ENCODE measurements at places on chromosomes 1 and 21. TPM values are rescaled to one million over a fixed set of nuclear protein-coding genes. Genes with fewer than 3 reads are reported as not detected.

The MACO1 gene
- total RNA-seq, result 21.2 TPM

The CDA gene
- not detected for total RNA-seq

The PRELP gene
- not detected for total RNA-seq

The PTPRU gene
- total RNA-seq, result 0.15 TPM

The GBP6 gene
- 0.12 TPM for total RNA-seq

The HSD11B1 gene
- total RNA-seq, result not detected

The OR2T11 gene
- total RNA-seq, result 4.9 TPM

The LCE1A gene
- not detected for total RNA-seq

The LENEP gene
- 2.0 TPM for total RNA-seq

The PDE4B gene
- total RNA-seq, result 242 TPM

The NUP210L gene
- total RNA-seq, result 0.15 TPM

The RGS8 gene
- total RNA-seq, result not detected

The UBE2J2 gene
- 120 TPM for total RNA-seq

DNA sequence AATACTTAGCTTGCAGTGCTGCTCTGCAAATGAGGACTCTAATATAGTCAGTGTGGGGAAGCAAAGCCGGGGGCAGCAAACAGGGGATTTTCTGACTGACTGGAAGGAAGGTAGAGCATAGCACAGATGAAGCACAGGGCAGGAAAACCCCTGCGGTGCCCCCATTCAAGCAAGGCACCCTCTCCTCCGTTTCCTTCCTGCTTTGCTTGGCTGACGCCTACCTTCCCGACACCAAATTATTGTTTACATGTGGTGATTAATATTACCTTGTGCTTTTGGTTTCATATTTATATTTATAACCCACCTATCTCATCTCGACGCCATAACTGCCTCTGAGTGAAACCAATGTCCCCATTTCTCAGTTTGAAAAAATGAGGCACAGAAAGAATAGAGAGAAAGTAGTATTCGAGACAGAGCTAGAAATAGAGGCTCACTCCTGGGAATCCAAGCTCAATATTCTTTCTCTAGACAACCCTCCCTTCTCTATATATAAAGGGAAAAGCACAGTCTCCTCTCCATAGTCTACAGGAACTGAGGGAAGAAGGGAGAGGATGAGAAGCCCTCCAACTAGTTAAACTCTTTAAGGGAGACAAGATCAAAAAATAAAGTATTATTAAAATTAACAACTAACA, 41.3 kb downstream of the PIK3C2B start:
- DNase-seq, result peak; percentile 94
- H3K4me1 ChIP-seq, result peaks cover 90% of the 10 kb centered on the region
- no peaks in the 10 kb centered on the region for H3K27me3 ChIP-seq

GRCh38 chr1:99646868-99647267, 955 bp downstream of the PALMD start:
- H3K27ac ChIP-seq, result no peak overlapping the region
- H3K4me3 ChIP-seq, result no peak overlapping the region
- DNase-seq, result no peak
- no peaks in the 10 kb centered on the region for H3K36me3 ChIP-seq
- H3K27me3 ChIP-seq, result peaks cover 4% of the 10 kb centered on the region

GRCh38 chr1:53455364-53455991, 3.7 kb upstream of the DMRTB1 start:
- no peak overlapping the region for H3K27ac ChIP-seq
- H3K4me3 ChIP-seq, result no peak overlapping the region
- H3K27me3 ChIP-seq, result no peaks in the 10 kb centered on the region

GRCh38 chr21:17386498-17386897, 126.3 kb upstream of the CXADR start:
- no peaks in the 10 kb centered on the region for H3K4me1 ChIP-seq
- DNase-seq, result no peak
- H3K4me3 ChIP-seq, result no peak overlapping the region
- H3K27ac ChIP-seq, result no peak overlapping the region
- H3K36me3 ChIP-seq, result no peaks in the 10 kb centered on the region

- no peak overlapping the region for H3K4me3 ChIP-seq
- no peaks in the 10 kb centered on the region for H3K36me3 ChIP-seq
- H3K27ac ChIP-seq, result no peak overlapping the region
- DNase-seq, result no peak
- H3K27me3 ChIP-seq, result no peaks in the 10 kb centered on the region
These were observed 5.7 kb downstream of the TNNT2 start for GRCh38 chr1:201371792-201372191.

- H3K27me3 ChIP-seq, result no peaks in the 10 kb centered on the region
- H3K4me3 ChIP-seq, result peak overlapping the region; percentile 13
- peak overlapping the region; percentile 57 for H3K27ac ChIP-seq
- DNase-seq, result peak; percentile 60
- H3K4me1 ChIP-seq, result peaks cover 29% of the 10 kb centered on the region
- no peaks in the 10 kb centered on the region for H3K36me3 ChIP-seq
These were observed 60.0 kb upstream of the HMCN1 start for GRCh38 chr1:185674201-185674600.

GRCh38 chr1:6200188-6200809, 904 bp upstream of the RPL22 start:
- H3K36me3 ChIP-seq, result no peaks in the 10 kb centered on the region
- no peaks in the 10 kb centered on the region for H3K27me3 ChIP-seq
- H3K4me3 ChIP-seq, result peak overlapping the region; percentile 99
- no peak for DNase-seq
- H3K4me1 ChIP-seq, result peaks cover 30% of the 10 kb centered on the region
- peak overlapping the region; percentile 39 for H3K27ac ChIP-seq

- peaks cover 45% of the 10 kb centered on the region for H3K4me1 ChIP-seq
- peak within 1 kb of the TSS; percentile 92 for H3K4me3 ChIP-seq
- no peaks in the 10 kb centered on the region for H3K27me3 ChIP-seq
These were observed at the start of gene SPRTN for GRCh38 chr1:231338270-231339128. Gene SPRTN (plus strand): TSS chr1:231338293. CDS start chr1:231338384, 91 bp downstream.

DNA sequence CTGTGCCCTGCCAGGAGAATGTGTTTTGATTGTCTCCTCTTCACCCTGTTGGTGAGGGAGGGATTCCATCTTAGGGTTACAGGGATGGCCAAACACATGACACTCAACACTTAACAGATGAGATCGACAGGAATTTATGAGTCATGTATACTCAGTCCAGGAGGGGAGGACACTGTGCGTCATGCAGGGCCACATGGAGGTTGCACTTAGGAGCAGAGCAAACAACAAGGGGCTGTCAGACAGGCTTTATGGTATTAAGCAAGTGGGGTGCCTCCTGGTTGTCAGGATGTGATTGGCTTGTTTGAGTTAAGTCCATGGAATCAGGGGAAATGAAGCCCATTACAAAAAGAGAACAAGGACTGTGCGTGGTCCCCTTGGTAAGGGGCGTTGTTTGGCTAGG, 26.9 kb downstream of the EDARADD start:
- peaks cover 16% of the 10 kb centered on the region for H3K4me1 ChIP-seq
- H3K27me3 ChIP-seq, result no peaks in the 10 kb centered on the region
- H3K4me3 ChIP-seq, result no peak overlapping the region
- DNase-seq, result no peak
- H3K36me3 ChIP-seq, result no peaks in the 10 kb centered on the region

- no peaks in the 10 kb centered on the region for H3K36me3 ChIP-seq
- no peak overlapping the region for H3K4me3 ChIP-seq
- no peaks in the 10 kb centered on the region for H3K4me1 ChIP-seq
- H3K27ac ChIP-seq, result no peak overlapping the region
These were observed 382.5 kb upstream of the VAMP3 start for GRCh38 chr1:7388488-7389185.

- no peaks in the 10 kb centered on the region for H3K4me1 ChIP-seq
- no peaks in the 10 kb centered on the region for H3K27me3 ChIP-seq
- H3K27ac ChIP-seq, result no peak overlapping the region
- no peaks in the 10 kb centered on the region for H3K36me3 ChIP-seq
- no peak for DNase-seq
These were observed 785.9 kb upstream of the TPTE start for GRCh38 chr21:9735421-9735961.

- no peak overlapping the region for H3K27ac ChIP-seq
- no peak overlapping the region for H3K4me3 ChIP-seq
- no peaks in the 10 kb centered on the region for H3K4me1 ChIP-seq
- H3K36me3 ChIP-seq, result no peaks in the 10 kb centered on the region
- DNase-seq, result no peak
These were observed 25.3 kb upstream of the TTC34 start for GRCh38 chr1:2826736-2827292.

GRCh38 chr1:170511038-170511437, 20.9 kb upstream of the GORAB start:
- no peak overlapping the region for H3K4me3 ChIP-seq
- H3K4me1 ChIP-seq, result no peaks in the 10 kb centered on the region
- H3K27ac ChIP-seq, result no peak overlapping the region
- no peak for DNase-seq
- H3K27me3 ChIP-seq, result peaks cover 6% of the 10 kb centered on the region

DNA sequence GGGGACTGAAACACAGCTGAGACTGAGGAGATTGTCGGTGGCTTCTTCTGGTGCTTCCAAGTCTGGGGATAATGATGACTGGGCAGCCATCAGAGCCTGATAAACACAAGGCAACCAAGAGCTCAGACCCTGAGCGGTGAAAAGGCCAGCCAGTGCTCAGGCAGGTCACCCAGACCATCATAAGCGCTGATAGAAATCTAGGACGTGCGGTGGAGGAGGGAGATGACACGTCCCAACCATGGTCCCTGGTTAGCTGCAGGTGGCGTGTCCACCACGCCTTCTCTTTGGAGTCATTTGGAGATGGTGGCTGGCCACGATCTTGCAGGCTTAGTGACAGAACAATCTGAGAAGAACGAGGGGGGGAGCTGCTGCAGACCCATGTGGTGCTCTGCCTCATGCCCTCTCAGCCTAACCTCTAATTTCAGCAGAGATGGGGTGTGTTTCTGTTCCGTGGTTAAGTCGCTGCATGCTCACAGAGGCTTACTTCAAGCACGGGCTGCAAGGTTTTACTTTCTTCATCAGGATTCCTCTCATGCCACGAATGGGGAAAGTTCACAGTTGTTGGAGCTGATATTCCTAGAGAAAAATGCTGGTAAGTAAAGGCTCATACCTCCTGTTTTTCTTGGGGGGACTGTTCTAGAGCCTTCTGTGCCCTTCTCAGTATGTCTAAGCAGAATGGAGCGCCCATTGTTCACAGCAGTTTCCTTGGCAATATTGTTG, 17.4 kb upstream of the IGSF5 start:
- H3K4me1 ChIP-seq, result no peaks in the 10 kb centered on the region
- DNase-seq, result no peak
- no peaks in the 10 kb centered on the region for H3K36me3 ChIP-seq
- no peak overlapping the region for H3K4me3 ChIP-seq

DNA sequence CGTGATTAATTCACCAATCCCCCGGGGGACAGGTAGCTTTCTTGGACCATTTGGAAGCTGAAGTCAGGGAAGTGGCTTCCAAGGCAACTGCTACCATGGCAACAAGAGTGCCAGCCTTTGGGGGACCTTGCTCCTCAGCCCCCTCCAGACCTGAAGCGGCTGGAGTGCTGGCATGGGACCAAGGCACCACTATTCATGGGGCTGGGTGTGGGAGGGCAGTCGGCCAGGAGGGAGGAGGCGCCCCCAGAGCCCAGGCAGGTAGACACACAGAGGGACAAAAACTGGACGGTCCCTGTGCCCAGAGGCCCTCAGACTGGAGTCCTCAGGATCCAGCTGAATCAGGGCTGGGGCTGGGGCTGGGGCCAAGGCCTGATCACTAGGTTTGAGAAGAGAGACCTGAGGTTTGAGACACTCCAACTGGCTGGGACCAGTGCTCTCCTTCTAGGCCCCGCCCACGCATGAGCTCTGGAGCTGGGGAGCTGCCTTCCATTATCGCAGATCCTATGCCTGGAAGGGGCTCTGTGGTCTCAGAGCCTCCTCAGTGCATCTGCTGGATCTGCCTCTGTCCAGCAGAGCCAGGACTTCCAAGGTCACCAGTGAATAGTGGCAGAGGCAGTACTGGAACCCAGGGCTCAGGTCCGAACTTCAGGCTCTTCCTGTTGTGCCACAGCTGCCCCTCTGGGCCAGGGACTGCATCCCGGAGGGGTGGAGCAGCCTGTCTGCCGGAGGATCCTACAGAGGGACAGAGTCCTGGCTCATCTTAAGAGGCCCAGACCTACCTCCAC, 3.3 kb upstream of the KNCN start:
- H3K4me1 ChIP-seq, result no peaks in the 10 kb centered on the region
- H3K36me3 ChIP-seq, result peaks cover 5% of the 10 kb centered on the region
- H3K27me3 ChIP-seq, result no peaks in the 10 kb centered on the region
- no peak overlapping the region for H3K4me3 ChIP-seq
- H3K27ac ChIP-seq, result no peak overlapping the region

DNA sequence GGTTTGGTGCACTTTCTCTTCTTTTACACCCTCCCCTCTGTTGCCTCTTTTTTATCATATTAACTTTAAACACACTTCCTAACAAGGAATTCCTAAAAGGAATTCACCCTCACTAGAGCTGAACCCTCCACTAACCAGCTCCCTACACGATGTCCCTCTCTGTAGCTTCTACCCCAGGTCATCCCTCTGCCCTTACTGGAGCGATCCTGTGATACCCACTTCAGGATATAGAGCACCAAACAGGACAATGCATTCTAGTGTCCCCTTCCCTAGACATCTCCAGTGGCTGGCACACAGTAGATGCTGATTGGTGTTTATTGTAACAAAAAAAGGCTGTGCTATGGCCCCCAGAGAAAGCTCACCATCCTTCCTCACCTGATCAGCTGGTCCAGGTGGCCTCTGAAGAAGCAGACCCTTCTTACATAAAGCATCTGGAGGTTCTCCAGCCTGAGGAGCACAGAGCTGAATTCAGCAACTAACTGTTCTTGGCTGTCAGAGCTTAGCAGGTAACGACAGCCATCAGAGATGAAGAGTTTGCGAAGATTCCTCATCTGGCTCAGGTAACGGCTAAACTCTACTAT, 1.4 kb downstream of the PRAMEF18 start:
- no peaks in the 10 kb centered on the region for H3K27me3 ChIP-seq
- H3K4me1 ChIP-seq, result no peaks in the 10 kb centered on the region
- no peaks in the 10 kb centered on the region for H3K36me3 ChIP-seq
- no peak for DNase-seq
- H3K27ac ChIP-seq, result no peak overlapping the region

DNA sequence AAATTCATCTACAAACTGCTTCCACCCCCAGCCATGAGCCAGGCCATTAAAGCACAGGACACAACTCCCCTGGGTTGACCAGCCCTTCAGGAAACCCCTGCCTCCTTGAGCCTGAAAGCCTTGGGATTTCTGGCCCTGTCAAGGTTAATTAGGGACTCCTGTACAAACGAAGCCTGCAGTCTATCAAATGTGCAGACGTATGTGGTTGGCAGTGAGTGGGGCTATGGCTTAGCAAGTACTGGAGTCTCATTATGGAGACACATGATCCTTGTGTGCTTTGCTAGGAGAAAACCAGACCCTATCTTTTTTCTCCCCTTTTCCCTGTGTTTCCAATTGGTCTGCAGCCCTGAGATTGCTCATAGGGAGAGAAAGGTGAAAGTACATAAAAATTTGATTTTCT, 588.3 kb upstream of the USP24 start:
- no peak for DNase-seq
- no peaks in the 10 kb centered on the region for H3K4me1 ChIP-seq
- no peaks in the 10 kb centered on the region for H3K36me3 ChIP-seq

DNA sequence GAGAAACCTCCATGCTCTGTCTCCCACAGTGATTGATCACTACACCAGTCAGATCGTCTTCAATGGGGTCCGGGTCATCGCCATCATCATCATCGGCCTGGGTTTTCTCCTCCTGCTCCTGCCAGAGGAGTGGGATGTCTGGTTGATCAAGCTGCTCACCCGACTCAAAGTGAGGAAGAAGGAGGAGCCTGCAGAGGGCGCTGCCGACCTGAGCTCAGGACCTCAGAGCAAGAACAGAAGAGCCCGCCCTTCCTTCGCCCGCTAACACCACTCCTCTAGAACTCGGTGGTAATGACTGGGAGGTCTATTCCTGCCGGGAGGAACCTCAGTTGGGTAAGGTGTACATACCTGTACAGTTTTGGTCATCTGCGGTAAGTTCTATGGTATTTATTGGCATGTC, 50.3 kb upstream of the COA6 start:
- no peak overlapping the region for H3K4me3 ChIP-seq
- H3K27ac ChIP-seq, result no peak overlapping the region
- no peaks in the 10 kb centered on the region for H3K4me1 ChIP-seq
- no peaks in the 10 kb centered on the region for H3K27me3 ChIP-seq
